OCI-LY7 (cell line): ENCODE measurements at places on chromosomes 3 and 15. TPM values are rescaled to one million over a fixed set of nuclear protein-coding genes. Genes with fewer than 3 reads are reported as not detected.

GRCh38 chr15:82999905-83000671, 11.4 kb downstream of the C15orf40 start:
- DNase-seq, result peak; percentile 70

- no peak for DNase-seq
Measured at GRCh38 chr3:128021768-128022372, 30.4 kb upstream of the SEC61A1 start.

DNA sequence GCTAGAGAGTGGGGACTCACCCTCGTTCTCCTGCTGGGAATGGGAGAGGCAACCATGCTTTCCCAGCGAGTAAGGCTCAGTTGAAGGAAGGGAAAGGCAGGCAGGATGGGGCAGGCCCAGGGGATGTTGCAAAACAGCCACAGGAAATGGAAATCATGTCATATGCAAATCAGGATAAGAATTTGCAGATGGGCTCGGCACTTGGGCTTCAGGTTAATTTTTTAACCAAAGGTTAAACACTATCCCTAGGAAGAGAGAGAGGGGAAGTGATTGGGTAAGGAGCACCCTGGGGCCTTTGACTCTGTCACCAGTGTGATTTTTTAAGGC, 14.6 kb upstream of the PLA2G4E start:
- DNase-seq, result peak; percentile 73

MAGEL2 gene
- not detected in 2 replicates for total RNA-seq

GRCh38 chr15:59866642-59867041, 137.5 kb upstream of the FOXB1 start:
- DNase-seq, result no peak

DNA sequence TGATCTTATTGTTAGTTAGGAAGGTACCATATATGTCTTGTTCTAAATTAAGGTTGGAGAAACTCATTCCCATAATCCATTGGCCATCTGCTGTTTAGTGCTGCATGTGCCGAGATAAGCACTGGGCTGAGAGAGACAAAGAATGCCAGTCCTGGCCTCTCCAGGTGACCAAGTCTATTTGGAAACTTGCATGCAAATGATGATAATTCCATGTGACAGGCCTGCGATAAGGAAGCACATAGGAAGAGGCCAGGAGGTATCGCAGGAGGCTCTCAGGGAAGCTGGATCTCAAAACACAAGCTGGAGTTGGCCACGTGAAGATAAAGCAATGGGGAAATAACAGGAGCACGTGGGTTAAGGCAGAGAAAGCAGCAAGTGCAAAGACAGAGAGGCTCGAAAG, 39.7 kb downstream of the MYO5C start:
- DNase-seq, result no peak

- DNase-seq, result no peak
Measured at GRCh38 chr3:19547665-19548464, 386.2 kb downstream of the EFHB start.

- no peak for DNase-seq
Measured at GRCh38 chr3:187957165-187957581, 196.8 kb upstream of the LPP start.

DNA sequence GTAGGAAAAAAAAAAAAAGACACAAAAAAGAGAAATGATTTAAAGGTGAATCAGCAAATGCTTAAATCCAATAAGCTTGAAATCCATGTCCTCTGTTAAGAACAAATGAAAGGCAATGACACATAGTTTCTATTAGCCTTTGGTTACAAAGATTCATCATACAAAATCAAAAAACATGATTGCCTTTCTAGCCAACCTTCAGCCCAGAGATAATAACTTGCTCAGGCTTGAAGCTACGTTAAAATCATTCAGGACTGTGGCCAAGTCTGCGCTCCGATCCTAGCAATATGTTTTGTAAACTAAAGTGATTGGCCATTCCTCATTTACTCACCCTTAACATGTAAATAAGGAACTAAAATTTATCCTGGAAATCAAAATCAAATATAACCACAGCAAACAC, 556.7 kb downstream of the FGF12 start:
- no peak for DNase-seq

DNA sequence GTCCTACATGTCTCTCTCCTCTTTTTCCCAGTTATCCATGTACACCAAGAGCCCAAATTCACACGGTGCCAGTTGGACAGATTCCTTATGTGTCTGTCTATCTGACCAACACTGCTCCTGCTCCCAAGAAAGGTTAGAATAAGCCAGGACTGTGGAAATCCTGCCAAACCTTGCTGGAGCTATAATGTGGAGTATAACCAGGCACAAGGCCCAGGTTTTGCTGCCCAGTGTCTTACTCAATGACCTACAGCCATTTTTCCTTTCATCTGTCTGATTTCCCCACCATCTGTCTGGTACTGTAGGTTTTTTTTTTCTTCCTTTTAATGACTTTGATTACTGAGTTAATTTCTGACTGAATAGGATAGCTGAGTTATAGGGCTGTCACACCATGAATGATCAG, 26.5 kb upstream of the MINDY4B start:
- DNase-seq, result no peak

- DNase-seq, result peak; percentile 40
Measured at GRCh38 chr3:106552351-106553043, 683.7 kb upstream of the CBLB start.

DNA sequence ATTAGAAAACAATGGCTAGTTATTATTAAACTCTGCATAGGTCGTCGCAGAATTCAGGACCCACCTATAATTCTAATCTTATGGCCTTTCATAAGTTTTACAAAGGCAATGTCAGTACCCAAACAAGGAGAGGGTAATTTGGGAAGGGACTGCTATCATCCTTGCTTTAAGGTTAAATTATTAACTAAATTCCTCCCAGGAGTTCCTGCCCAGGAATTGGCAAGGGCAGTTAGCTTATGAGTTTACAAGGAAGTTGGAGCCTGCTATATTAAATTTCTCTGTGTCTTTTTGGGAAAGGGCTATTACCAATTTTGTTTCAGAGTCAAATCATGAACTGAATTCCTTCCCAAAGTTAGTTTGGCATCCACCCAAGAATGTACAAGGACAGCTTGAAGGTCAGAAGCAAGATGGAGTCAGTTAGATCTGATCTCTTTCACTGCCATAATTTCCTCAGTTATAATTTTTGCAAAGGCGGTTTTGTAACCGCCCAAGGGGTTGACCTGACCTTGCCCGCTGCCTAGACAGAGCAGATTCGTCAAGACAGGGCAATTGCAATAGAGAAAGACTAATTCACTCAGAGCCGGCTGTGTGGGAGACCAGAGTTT, 45.3 kb upstream of the LHFPL4 start:
- no peak for DNase-seq

DNA sequence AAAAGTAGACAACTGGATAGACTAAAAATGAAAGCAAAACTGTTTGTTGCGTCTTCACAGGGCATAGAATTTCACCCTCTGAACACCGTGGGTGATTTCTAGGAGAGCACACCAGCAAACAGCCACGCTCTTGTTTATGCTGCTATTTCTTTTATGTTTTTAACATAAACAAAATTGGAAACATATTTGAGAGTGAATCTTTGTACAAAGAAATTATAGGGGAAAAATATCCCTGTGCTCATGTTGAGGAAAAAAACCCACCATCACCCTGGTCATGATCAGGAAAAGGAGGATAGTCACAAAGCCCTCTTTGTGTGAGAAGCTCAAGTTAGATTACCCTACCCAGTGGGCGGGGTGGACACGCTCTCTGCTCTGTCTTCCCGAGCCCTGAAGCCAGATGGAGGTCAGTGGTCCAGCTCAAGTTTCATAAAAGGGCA, 313.3 kb downstream of the SATB1 start:
- DNase-seq, result peak; percentile 21

TF gene
- 0.15 and 0.89 TPM in 2 replicates for total RNA-seq

DNA sequence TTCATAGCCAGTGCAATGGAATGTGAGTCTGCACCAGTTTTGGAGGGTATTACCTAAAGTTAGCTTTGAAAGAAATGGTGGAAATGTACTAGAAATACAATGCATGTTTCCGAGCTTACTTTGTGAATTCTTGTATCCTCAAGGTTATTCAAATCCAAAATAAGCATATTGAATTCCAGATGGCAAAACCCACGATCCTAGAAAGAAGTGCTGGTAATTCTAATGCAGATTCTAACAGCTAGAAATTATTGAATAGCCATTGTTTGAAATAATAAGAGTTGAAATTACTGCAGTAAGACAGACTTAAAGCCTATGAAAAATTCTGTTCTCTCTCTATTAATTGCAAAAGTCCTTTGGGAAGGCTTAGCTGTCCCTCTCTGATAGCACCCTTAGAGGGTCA, 258.4 kb downstream of the CHL1 start:
- no peak for DNase-seq

DNA sequence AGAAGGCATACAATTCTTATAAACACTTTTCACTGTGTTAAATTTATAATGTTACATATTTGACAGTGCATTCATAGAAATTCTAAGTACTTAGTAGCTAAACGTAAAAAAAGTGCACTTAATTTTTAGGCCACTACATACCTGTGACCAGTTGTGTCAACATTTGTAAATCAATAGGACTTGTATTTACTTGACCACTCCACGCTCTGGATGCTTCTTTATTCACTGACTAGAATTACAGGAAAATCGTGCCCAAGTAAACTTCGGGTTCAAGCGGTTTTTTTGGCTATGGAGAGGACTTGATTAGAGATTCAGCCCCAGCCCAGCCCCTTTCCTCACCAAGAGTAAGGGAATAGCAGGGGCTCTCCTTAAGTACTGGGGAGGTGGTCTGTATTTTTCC, 21.8 kb downstream of the WDR53 start:
- DNase-seq, result no peak

- no peak for DNase-seq
Measured at GRCh38 chr15:92159906-92160841, 233.5 kb upstream of the ST8SIA2 start.

- no peak for DNase-seq
Measured at GRCh38 chr3:78621061-78621716, 1146.6 kb downstream of the ROBO1 start.

RARRES1 gene
- total RNA-seq, result not detected in 2 replicates

- no peak for DNase-seq
Measured at GRCh38 chr3:139745831-139746230, 68.1 kb upstream of the NMNAT3 start.

DNA sequence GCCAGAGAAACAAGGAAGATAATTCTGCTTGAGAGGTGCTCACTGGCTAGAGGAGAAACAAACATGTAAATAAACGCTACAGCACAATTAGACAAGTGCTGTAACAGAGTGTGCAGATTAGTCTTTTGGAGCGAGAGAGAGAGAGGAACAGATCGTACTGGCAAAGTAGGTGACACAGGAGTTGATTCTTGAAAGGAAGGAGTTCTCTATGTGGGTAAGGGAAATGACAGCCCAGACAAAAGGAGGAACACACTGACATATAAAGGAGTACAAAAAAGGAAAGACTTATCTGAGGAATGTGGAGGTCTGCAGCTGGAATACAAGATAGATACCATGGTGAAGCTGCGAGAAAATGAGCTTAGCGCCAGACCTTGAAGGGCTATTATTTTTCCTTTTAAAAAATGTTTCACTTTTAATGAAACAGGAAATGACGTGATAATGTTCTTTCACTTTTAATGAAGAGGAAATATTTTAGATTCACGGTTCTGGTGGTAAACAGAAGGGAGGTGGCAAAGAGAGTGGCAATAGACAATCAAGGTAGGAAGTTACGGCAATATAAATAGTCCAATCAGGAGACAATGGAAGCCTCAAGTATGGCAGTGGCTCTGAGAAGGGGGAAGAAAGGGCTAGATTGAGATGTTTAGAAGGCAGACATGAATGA, 202.9 kb downstream of the VPS13C start:
- DNase-seq, result peak; percentile 29

DNA sequence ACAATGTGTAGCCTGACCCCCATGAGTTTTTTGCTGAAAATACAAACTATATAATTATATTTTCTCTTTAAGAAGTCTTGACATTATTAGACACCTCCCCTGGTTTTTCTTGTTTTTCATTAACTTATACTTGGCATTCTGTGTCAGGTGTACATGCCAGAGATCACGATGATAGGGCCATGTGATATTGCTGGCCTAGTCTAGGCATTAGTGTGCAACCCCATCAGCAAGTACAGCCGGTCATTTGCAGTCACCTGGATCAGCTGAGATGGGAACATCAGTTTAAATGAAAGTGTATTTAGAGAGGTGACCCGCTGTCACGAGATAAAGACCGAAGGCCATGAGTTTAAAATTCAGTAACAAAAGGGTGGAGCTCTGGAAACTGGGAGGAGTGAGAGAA, 12.6 kb upstream of the SPPL2A start:
- DNase-seq, result no peak
